ENCODE measurements at places on chromosomes 3 and 15. TPM values are rescaled to one million over a fixed set of nuclear protein-coding genes. Genes with fewer than 3 reads are reported as not detected.

DNA sequence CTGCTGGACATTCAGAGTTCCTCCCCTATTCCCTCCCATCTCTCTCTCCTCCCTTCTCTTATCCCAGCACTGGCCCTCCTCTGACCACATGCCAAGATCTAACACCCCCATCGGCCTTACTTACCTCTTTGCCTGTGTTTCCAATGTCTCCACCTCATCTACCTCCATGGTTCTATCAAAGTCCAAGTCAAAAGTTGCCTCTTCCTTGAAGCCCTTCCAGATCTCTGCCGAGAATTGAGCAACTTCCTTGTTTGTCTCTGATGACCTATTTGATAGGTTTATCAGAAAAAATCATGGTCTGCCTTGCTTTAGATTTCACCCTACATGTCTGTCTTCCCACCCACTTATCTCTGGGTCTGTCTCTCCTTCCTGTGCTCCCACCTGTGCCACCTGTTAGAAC lies 69.7 kb upstream of the ITGA11 start:
- no peak for DNase-seq

DNA sequence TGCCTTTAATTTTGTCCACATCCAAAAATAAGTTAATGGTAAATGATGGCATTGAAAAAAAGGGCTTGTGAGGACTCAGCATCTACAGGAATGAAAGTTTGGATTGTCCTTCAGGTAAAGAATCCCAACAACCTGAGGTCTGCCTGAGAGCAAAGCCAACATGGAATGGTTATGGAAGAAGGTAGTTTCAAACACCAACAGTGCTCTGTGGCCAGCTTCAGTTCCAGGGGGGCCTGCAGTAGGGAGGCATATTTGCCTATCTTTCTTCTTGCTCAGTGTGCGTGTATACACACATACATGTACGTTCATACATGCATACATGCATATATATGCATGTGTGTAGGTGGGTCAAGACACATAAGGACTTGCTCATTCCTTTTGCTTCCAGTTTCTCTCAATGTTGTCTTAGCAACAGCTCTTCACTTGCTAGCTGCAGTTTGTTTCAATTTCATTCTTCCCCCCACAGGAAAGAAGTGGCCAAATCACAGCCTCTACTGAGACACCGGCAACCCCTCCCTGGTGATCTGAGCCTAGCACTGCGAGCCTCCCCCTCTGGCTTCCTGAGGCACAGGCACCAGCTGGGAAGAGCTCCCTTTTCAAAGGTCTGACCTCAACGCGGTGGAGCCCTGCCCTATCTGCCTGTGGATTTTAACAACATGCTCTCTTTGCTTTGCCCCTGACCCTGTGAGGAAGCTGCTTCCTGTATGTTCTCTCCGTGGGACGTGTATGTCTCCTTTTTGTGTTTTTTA lies 146.2 kb downstream of the KLF13 start:
- no peak for DNase-seq

- DNase-seq: peak; percentile 51
Measured at GRCh38 chr3:67863869-67864268, 209.5 kb upstream of the SUCLG2 start.

- DNase-seq: no peak
Measured at GRCh38 chr3:94225148-94225865, 162.4 kb downstream of the NSUN3 start.

CAMK2N2 gene
- total RNA-seq: 0.13 TPM

DNA sequence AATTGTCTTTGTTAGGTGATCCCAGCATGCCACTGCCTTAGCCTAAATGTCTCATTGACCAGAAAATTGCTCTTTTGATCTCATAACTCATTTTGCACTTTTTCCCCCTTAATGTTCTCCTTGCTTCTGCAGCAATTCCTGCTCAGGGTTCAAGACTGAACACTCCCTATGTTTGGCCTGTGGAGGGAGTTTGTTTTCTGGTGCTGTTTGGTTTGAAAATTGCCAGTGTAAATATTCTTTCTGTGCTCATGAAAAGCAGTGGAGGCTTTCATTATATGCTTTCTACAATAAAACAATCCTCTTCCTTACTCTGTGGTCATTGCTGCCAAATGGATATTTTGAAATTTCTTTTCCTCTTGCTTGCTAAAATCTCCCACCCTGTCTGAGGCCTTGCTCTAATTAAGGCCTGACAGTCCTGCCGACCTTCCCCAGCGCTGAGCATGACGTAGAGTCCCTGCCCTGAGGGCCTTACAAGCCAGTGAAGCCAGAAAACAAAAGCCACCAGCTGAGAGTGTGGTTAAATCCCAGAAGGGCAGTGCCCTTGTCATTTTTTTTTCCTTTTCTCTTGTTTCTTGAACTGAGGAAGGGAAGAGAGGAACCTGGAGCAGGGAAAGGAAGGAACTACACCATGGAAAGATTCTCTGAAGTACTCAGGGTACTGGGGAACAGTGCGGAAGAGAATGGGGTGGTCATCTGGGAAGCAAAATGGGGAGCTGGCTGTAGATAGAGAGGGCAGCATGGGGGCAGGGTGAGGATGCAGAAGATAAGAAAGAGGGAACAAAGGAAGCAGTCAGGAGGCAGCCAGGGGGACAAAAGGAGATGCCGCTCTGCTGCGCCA lies 24.8 kb downstream of the ZBTB38 start:
- DNase-seq: no peak

FOXL2NB gene
- total RNA-seq: not detected

GRCh38 chr3:61626484-61626883 lies 65.1 kb downstream of the PTPRG start:
- DNase-seq: no peak

DNA sequence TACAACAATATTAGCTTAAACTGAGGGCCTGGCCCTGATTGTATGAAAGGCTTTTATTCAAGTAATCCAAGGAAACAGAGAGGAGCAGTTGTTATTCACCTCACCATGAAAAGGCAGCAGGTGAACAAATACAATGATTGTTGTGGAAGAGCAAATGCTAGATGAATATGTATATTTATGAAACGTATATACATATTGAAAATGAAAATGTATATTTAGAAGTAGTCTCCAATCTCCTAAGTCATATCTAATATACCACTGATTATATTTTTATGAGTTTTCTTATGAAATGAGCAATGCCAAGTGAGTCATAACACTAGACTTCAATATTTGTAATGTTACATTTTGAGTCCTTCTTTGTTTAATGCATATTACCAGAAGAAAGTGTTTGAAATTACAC lies 116.2 kb upstream of the KCNMB2 start:
- DNase-seq: no peak

- DNase-seq: no peak
Measured at GRCh38 chr15:63791228-63791627, 42.5 kb downstream of the HERC1 start.

SLC30A4 gene
- total RNA-seq: 0.10 TPM

DNA sequence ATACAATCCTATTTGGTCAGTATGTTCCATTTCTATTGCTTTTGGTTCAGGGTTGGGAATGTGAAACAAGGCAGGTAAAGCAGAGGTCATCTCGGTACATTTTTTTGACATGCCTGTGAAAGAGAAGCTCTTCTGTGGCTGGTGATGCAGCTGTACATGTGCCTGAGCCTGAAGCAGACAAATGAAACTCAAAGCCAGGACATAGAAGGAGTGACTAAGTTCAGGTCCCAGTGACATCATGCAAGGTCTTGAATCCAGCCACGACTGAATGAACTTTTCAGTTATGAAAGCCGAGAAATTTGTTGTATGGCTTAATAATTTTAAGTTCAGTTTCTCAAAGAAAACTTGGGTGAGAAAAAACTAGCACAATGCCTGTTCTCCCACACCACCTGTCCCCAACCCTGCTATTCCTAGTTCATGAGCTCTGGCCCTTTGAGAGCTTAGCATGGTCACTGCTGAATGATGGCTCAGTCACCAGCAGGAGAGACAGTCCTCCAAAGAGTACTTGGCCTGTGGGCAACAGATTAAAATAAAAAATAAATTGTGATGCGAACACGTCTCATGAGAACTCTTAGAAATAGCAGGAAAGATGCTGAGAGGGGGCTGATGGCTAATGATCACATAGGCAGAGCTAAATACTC lies 600.2 kb upstream of the GRM7 start:
- no peak for DNase-seq

DGKG gene
- total RNA-seq: 0.36 TPM

DNA sequence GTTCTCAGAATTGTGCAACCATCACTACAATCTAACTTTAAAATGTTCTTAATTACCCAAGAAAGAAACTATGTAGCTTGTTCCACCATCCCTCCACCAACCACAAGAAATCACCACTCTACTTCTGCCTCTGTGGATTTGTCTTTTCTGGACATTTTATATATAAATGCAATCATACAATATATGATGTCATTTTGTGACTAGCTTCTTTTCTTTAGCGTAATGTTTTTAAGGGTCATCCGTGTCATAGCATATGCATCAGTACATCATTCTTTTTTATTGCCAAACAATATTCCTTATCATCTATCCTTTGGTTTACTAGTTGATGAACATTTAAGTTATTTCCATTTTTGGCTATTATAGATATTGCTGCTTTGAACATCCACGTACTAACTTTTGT lies 5.8 kb downstream of the ROBO2 start:
- no peak for DNase-seq

GRCh38 chr3:60528651-60529050 lies 722.6 kb downstream of the FHIT start:
- DNase-seq: no peak

DNA sequence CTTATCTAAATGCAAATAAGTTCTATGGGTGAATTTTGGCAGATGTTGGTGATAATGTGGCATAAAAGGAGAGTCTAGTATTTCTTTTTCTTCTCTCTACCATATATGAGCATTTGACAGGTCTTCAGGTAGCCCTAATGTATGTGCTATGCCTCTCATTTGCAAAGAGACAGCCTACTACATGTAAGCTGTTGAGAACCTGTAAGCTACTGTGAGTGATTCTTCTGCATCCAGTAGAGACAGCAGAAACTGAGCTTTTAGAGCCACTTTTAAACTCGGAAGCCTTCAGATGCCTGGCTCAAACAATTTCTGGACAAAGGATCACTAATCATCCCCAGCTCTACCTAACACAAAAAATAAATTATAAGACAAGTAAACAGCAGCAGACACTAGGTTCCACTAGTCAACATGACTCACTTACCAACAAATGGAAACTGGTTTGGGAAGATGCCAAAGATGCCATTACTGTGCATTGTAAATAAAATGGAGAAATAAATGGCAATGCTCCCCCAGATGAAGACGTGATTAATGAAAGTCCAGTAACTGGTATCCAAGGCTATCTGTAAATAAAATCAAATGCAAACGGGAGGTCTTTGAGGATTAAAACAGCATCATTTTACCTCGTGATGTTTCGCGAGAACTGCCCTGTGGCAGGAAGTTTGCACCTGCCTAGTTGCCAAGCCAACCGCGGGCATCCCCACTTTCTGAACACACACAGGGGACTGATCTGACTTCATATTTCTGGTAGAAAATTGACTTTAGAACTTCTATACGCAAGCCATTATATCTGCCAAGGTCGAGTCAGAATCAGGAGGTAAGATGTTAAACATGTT lies 245.3 kb downstream of the DTWD1 start:
- peak; percentile 85 for DNase-seq

GRCh38 chr3:114452937-114453336 lies 159.1 kb downstream of the TIGIT start:
- DNase-seq: no peak

TP63 gene
- total RNA-seq: not detected

Measured in HT-29 (cell line).